ENCODE measurements at places on chromosomes 5 and 9.

DNA sequence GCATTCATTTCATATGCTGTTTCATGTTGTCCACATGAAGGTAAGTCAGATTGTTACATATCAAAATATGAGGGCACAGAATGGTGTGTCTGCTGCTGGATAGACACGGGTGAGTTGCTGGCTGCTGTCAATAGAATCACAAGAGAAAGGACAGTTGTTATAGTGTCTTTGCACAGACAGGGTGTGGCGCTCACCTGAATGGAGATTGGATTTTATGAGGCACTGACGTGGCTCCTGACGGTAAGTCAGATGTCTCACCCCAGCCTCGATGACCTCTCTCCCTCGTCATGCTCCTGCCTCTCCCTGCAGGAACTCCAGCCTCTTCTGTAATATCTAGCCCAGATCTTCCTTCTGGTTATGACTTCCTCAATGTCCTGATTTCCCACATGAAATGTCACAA, 75.4 kb upstream of the SELENOP start:
- no peak for DNase-seq

- no peak for DNase-seq
Observed at GRCh38 chr5:179488491-179488890, 61.9 kb upstream of the RUFY1 start.

GRCh38 chr9:130839132-130840111, 4.4 kb downstream of the ABL1 start:
- DNase-seq = no peak

GRCh38 chr5:10566543-10567068, 2.7 kb downstream of the ANKRD33B start:
- DNase-seq = no peak

GRCh38 chr9:12933957-12934356, 159.1 kb downstream of the LURAP1L start:
- no peak for DNase-seq

- DNase-seq = no peak
Observed at GRCh38 chr9:14908295-14909180, 1.7 kb downstream of the FREM1 start.

DNA sequence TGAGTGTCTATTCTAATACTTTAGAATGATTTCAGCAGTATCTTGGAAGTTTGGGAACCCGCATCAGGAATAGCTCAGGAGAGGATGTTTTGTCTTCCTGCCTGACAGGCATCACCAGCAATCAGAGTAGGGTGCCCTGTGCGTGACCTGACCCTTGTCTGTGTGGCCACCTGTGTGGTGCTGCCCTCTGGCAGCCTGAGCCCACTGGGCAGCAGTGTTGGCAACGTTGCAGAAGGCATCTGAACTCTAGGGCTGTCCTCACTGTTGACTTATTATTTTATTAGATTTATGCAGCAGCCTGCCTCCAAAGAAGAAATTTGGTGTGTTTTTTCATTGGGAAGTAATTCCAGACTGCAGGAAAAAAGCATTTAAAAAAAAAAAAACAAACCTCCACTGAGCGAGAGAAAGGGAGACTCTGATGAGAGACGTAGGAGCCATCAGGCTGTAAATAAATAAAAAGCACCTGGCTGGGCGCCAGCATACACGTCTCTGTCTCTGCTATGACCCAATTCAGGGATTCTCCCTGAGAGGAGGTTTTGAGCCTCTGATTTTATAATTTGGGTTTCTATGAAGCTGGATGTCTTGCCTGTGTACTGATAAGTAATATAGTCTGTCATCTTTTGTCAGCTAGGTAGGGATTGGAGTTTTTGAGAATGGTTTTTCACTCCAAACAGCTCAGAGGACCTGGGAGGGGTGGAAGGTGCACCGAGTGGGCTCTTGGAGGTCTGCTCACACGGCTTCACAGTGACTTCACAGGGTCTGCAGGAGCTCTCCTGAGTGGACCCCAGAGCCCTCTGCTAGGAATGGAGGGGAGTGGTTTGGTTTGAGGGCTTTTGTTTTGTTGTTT, 49.0 kb downstream of the FAM78A start:
- DNase-seq = no peak

DNA sequence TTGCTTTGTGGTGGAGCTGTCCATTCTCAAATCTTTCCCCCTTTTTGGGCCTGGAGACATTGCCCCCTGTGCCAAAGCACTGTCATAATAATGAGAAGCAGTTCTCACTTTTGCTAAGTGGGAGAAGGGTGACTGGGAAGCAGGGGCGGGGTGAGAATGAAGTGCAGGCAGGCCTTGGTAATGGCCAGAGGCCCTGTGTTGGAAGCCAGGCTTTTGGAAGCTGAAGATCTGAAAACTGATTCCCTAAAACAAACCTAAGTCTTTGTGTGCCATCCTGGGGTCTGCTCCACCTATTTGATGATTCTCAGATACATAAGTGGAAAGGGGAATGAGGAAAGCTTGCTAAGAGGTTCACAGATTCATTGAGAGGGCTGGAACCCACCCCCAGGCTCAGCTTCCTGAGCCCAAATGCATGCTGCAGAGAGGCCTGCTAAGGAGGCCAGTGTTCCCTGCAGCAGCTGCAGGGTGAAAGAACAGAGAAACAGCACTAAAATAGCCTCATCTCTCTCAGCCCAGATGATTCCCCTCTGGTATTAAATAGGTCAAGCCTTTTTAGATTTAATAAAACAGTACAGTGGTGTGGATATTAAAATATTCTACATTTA, 75.0 kb downstream of the NSG2 start:
- no peak for DNase-seq

- DNase-seq = peak; percentile 56
Observed at GRCh38 chr5:58259685-58260152, 200.2 kb downstream of the PLK2 start.

- DNase-seq = no peak
Observed at GRCh38 chr5:167814040-167814439, 477.4 kb upstream of the WWC1 start.

DNA sequence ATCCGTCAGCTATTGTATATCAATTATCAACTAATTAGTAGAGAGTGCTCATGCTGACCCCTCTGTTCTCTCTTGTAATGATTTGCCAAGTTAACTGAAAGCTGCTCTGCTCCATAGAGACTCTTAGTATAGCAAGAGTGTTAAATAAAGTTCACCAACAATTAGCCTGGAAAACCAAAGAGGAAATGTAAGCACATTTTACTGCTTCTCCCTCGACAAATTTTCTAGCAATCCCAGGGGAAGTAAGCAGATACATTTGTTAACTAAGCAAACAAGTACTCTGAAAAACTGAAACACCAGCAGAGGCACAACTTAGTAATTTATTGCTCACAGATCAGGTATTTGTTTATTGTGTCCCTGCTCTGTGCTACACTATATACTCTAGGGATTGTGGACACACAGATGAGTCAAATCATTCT, 162.2 kb downstream of the GLIS3 start:
- DNase-seq = no peak

- DNase-seq = no peak
Observed at GRCh38 chr5:96315431-96315830, 117.6 kb downstream of the PCSK1 start.

Data from stromal cell of bone marrow (primary cell).